ENCODE measurements at places on chromosomes 11 and 22. TPM values are rescaled to one million over a fixed set of nuclear protein-coding genes. Genes with fewer than 3 reads are reported as not detected.

DNA sequence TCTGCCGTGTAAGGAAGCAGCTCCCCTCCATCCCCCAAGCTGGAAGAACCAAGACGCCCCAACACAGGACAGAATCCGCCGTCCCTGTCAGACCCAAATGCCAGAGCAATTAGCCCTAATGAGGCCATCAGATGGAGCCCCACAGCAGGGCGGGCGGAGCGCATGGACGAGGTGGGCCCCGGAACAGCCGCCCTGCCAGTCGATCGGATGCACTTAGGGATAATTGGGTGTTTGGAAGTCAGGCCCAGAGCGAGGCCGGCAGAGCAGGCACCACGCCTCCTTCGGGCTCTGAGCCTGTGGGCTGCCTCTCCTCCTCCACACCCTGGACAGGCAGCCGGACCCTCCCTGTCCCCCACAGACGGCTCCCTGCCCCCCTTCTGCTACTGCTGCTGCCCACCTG lies 5.5 kb upstream of the TH start:
- DNase-seq, result no peak

GRCh38 chr11:8342821-8343681 lies 79.4 kb upstream of the LMO1 start:
- DNase-seq, result no peak

DNA sequence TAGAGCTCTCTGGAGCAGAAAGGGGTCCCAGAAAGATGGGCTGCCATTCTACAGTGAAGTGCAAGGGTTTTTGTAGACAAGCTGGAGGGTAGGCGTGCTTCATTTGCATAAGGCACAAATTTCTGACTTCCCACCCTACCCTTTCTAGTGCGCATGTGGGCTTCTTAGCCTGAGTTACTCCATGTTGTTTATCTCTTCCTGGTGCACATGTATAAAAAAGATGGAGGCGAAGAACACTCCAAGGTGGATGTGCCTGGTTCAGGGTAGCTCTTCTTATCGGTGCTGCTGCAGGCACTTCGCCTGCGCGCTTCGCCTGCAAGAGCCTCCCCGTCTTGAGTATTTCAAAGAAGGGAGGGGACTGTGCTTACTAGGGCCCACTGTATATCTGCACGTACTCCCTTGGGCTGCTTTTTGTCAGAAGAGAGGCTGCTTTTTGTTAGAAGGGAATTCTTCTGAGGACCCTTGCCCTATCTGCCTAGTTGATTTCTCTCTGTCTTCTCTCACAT lies 1047.3 kb upstream of the CNTN5 start:
- DNase-seq, result no peak

Gene MIOX
- not detected for total RNA-seq

GRCh38 chr11:971731-972365 lies 46.2 kb downstream of the AP2A2 start:
- no peak for DNase-seq

Gene HBG2
- total RNA-seq, result not detected

- no peak for DNase-seq
Observed at GRCh38 chr11:2797121-2797711, 88.4 kb downstream of the CDKN1C start.

- DNase-seq, result no peak
Observed at GRCh38 chr22:22605074-22605404, 39.4 kb upstream of the GGTLC2 start.
